ENCODE measurements at places on chromosomes 16 and 17.

GRCh38 chr17:16466407-16466806, 25.6 kb downstream of the LRRC75A start:
- DNase-seq = no peak

GRCh38 chr17:76404976-76405563, 20.7 kb downstream of the SPHK1 start:
- no peak for DNase-seq

- DNase-seq = no peak
Observed at GRCh38 chr17:2363851-2364762, 26.8 kb downstream of the SGSM2 start.

DNA sequence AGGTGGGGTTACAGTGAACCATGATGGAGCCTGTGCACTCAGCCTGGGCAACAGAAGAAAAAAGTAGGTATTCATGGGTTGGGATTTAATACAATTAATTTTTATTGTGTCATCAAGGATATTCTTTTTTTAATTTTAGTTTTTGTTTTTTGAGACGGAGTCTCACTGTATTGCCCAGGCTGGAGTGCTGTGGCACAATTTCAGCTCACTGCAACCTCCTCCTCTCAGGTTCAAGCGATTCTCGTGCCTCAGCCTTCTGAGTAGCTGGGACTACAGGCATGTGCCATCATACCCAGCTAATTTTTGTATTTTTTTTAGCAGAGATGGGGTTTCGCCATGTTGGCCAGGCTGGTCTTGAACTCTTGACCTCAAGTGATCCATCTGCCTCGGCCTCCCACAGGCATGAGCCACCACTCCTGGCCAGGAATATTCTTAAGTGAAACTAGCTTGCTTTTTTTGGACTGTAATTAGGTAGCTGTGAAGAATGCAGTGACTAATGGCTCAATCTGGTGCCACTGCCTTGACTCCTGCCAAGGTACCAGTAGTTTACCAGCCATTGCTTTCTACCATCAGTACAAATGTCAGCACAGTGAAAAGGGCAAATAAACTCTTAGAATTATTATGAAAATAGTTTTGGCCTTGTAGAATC, 4.8 kb downstream of the PPM1D start:
- no peak for DNase-seq

DNA sequence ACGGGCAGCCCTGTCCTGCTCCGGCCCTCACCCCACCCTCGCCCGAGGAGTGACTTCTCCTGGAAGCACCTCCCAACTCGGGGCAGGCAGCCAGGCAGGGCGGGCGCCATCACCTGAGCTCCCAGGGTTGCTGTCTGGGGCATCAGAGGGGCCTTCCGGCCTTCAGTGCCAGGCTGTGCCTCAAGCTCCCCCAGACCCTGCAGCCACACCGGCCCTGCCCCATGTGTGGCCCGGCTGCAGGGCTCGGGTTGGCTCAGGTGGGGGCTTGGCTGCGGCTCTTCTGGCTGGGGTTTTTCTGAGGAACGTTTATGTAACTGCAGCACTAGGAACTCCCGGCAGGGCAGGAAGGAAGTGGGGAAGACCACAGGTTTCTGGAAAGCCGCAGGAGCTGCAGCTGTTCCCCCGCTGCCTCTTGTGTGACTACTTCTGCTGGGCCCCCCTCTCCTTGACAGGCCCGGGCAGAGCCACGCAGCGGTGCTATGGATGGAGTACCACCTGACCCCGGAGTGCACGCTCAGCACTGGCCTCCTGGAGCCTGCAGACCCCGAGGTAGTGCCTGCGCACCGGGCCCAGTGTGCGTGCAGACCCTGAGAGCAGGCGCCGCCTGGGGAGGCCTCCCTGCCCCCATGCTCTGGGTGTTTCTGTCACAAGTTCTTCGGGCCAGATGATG, 45.6 kb downstream of the PRMT7 start:
- DNase-seq = peak; percentile 70

- no peak for DNase-seq
Observed at GRCh38 chr17:46176975-46177374, 16.3 kb downstream of the KANSL1 start.

- no peak for DNase-seq
Observed at GRCh38 chr16:2035431-2036199, 8.9 kb downstream of the NHERF2 start.

DNA sequence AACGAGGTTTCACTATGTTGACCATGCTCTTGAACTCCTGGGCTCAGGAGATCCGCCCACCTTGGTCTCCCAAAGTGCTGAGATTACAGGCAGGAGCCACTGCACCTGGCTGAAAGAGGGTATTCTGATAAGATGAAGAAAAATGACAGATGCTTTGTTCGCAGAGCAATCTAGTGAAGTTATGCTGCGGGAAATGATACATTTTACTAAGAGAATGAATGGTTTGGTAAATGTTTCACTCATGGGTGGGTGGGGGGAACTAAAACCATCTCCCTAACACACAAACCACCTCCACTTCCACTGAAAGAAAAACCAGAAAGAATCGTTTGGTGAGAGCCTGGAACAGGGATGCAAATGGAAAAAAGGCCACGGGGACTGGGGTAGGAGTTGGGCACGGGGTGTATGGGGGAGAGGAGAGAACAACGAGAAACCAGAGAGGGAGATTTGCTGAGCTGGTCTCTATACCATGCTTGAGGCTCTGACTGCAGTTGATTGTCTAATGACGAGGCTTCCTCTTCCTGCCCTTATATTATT, 19.0 kb upstream of the XYLT2 start:
- no peak for DNase-seq

- no peak for DNase-seq
Observed at GRCh38 chr16:83698964-83699363, 108.8 kb upstream of the HSBP1 start.

DNA sequence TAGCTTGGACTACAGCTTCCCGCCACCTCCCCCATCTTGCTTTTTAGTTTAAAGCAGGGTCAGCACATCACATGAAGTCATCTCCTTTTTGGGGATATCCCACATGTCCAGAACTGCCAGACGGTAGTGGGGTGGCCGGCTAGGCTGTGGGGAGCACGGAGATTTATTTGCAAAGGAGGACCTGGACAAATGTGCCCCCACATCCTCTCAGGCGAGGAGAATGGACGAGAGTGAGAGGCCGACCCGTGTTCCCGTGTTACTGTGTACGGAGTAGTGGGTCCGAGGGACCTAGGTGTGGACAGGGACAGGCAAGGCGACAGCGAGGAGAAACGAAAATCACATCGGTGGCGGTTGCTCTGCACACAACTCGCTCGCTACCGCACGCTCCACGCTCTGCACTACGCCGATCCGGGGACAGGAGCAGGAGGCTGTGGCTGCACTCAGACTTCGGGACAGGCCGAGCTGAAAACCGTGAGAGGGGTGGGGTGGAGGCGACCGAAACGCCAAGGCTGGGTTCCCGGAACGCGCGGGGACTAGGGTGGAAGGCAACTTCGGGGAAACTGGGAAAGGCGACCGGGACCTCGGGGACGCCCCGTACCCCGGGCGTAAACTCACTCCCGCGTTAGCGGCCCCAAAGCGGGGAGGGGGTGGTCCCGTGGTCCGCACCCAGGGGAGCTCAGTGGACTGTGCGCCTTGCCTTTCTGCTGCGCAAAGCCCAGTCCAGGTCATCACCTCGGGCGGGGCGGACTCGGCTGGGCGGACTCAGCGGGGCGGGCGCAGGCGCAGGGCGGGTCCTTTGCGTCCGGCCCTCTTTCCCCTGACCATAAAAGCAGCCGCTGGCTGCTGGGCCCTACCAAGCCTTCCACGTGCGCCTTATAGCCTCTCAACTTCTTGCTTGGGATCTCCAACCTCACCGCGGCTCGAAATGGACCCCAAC, at the start of gene MT1A:
MT1A (plus strand) TSS at position 853 of the 937 bp plus-strand sequence; CDS start at position 926, 73 bp downstream.
- DNase-seq = no peak

DNA sequence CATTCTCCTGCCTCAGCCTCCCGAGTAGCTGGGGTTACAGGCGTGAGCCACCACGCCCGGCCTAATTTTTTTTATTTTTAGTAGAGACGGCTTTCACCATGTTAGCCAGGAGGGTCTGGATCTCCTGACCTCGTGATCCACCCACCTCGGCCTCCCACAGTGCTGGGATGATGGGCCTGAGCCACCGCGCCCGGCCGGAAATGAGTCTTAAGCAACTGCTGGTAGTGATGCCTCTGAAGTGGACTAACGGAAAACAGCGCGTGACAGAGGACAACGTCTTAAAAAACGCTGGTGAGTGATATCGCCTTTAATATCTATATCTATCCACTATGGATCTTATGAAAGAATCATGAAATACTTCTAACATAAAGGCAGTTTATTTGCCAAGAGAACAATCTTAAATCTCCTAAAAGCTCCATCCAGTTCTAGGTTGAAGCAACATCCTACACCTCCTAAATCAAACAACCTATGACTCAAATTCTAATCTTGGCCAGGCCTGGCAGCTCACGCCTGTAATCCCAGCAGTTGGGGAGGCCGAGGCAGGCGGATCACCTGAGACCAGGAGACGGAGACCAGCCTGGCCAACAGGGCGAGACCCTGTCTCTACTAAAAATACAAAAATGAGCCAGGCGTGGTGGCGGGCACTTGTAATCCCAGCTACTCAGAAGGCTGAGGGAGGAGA, 69.8 kb downstream of the NXN start:
- no peak for DNase-seq

DNA sequence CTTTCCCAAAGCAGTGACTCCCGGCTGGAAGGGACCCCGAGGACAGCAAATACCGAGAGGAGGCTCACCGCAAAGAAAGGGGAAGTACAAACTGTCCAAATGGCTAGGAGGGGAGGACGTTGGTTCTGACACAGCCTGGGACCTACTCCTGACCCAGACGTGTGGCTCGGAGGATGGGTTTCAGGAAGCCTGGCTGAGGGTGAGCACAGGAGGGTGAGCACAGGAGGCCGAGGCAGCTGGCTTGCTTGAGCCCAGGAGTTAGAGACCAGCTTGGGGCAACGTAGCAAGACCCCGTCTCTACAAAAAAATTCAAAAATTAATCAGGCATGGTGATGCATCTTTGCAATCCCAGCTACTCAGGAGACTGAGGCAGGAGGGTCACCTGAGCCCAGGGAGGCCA, 83.2 kb downstream of the C16orf78 start:
- no peak for DNase-seq

DNA sequence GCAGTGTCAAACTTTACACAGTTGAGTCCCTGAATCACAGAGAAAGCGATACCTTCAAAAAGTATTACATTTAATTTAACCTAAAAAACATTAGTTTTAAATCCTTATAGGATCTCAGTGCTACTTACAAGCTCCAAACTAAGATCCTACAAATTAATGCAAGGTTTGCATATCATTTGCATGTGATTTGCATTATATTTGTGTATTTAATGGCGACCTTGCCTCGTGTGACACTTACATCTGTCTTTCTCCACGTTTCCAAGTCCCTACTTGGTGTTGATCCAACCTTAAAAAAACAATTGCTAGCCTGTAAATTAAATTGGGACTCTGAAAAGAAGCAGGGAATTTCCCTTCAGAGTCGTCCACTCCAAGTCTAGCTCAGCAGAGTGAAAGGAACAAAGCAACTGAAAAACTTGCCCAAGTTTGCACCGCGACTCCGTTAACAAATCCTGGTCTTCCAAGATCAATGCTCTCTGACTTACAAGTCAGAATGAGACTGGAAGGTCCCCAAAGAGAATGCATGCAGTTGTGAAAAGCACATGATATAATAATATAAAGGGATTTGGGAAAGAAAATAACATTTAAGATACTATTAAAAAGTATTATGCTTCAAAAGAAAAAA, 739 bp upstream of the FAM117A start:
- no peak for DNase-seq

- no peak for DNase-seq
Observed at GRCh38 chr16:88289968-88290401, 92.8 kb upstream of the ZNF469 start.

- DNase-seq = no peak
Observed at GRCh38 chr16:52450916-52451315, 96.0 kb downstream of the TOX3 start.

DNA sequence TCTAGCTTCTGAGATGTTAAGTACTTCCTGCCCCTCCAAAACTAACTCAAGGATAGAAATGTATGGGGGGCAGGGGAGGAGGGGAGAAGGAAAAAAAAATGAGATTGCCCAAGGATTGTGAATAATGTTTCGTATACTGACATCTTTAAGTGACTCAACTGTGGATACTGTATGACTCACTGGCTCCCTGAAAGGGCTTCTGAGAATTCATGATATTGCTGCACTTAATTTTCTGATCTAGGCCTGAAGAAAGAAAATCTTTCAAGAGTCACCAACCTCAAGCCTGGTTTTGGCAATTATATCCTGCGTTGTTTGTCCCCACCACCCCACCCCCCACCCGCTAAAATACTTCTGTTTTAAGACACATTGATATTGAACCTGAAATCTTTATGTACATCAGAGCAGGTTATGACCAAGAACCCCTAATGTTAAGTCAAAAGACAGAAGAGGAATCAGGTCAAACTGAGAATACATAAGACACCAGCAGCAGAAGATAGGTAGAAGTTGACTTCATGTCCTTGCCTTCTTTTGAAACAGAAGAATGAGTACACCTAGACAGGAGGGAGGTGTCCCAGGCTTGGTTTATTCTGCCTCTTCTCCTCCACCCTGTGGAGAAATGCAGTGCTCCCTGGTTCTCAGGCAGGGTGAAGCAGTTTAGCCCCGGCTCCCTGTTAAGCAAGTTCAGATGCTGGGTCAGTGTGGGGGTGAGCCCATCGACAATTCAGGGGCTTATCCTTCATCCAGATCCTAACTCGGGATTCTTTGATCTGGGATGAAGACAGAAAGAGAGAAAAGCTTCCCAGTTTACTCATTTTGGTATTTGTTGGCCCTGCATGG, 3.3 kb upstream of the FBXL20 start:
- DNase-seq = no peak

DNA sequence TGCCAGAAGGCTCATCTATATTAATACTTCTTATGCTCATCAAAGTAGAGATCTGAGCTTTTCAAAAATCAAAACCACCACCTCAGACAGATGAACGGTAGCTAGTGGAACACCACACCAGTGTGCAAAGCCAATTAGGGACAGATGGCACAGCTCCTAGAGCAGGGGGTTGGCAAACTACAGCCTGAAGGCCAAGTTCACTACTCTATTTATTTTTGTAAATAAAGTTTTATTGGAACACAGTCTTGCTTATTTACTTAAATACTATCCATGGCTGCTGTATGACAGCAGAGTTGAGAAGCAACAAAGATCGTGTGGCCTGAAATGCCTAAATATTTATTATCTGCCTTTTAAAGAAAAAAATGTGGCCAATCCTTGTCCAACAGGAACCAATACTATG, 56.8 kb downstream of the AMFR start:
- DNase-seq = no peak

- no peak for DNase-seq
Observed at GRCh38 chr16:77869997-77870813, 81.8 kb downstream of the VAT1L start.

GRCh38 chr16:86969716-86970115, 347.5 kb downstream of the C16orf95 start:
- no peak for DNase-seq

- no peak for DNase-seq
Observed at GRCh38 chr16:12976936-12977335, 75.5 kb downstream of the SHISA9 start.

- DNase-seq = no peak
Observed at GRCh38 chr16:71637398-71637797, 11.4 kb downstream of the MARVELD3 start.

Measured in CD4-positive, alpha-beta T cell treated with Interleukin-10 for 1 hour (primary cell).